ENCODE measurements at places on chromosomes 13 and 19.
A peak's percentile ranks its signal among the peaks of the same experiment; 100 is the strongest.

- no peak for DNase-seq
Measured at GRCh38 chr13:40652588-40652940, 13.9 kb downstream of the FOXO1 start.

DNA sequence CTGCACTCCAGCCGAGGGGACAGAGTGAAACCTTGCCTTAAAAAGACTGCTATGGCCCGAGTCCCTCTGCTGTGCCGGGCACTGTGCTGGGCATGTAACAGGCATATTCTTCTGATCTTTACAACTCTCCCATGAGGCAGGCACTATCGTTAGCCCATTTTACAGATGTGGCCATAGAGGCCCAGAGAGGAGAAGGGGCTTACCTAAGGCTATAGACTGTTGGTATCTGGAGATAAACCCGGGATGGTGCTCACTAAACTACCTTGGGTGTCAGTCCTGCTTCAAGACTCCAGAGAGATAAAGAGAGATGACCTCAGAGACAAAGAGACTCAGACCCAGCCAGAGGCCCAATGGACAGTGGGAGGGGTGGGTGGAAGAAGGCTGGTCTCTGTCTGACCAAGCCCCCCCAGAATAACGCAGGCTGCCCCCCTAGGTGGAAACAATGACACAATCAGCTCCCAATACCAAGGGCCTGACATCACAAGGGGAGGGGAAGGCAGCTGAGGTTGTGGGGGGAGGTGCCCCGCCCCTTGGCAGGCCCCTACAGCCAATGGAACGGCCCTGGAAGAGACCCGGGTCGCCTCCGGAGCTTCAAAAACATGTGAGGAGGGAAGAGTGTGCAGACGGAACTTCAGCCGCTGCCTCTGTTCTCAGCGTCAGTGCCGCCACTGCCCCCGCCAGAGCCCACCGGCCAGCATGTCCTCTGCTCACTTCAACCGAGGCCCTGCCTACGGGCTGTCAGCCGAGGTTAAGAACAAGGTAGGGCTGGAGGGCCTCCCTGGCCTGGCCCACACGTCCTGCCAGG lies at the start of gene CNN1:
TSS of gene CNN1 (plus strand) at position 620 of the 805 bp plus-strand sequence. CDS start at position 697, 77 bp downstream.
- DNase-seq = peak; percentile 70

GRCh38 chr19:17244618-17245534 lies 843 bp downstream of the NR2F6 start:
- DNase-seq = no peak

- no peak for DNase-seq
Measured at GRCh38 chr13:46142776-46143175, 37.9 kb upstream of the CPB2 start.

DNA sequence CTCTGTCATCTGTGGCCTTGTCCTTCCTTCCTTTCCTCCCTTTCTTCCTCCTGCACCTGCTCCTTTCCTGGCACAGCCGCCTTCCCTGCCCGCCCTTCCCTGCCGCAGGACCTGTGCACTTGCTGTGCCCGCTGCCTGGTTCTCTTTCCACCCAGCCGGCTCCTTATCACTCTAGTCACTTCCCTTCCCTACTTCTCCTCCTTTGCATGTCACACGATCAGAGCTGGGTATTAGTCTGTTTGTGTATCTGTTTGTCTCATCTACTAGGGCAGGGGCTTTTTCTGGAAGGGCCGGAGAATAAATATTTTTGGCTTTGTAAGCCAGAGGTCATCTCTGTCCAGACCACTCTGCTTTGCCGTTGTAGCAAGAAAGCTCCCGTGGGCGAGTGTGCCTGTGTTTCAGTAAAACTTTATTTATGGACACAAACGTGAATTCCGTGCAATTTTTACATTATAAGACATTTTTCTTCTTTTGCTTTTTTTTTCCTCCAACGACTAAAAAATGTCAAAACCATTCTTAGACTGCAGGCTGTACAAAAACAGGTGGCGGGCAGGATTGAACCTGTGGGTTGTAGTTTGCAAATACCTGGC lies 6.1 kb downstream of the KDM4B start:
- DNase-seq = no peak

DNA sequence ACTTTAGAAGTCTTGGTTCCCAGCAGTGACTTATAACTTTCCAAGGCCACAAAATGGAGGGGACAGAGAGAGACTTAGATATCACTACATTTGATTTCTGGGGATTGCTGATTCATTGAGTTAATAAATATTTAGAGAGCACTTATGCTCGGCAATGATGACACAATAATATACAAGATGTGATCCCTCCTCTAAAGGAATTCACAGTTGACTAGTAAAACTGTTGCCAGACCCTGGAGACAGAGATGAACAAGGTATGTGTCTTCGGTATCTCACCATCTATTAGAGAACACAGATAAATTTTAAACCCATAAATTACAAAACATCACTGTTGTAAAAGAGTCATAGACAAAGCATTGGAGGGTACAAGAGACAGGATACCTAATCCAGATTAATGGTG lies 437.5 kb downstream of the FOXO1 start:
- DNase-seq = no peak

DNA sequence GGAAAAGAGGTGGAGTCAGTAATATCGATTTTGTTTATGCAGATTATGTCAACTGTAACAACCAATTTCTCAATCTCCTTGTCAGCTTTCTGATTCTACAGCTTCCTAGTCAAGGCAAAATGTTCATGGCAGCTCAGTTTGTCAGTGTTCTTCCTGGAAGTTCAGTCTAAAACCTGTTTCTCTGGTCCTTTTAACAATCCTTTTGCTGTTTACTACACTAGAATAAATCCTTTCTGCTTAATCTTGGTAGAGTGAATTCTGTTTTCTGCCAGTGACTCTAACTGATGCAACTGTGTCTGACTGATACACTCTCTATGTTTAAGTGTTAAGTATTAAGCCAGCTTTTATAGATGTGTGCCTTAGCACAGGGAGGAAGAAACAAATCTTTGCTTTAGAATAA lies 516.9 kb upstream of the KLF12 start:
- no peak for DNase-seq

DNA sequence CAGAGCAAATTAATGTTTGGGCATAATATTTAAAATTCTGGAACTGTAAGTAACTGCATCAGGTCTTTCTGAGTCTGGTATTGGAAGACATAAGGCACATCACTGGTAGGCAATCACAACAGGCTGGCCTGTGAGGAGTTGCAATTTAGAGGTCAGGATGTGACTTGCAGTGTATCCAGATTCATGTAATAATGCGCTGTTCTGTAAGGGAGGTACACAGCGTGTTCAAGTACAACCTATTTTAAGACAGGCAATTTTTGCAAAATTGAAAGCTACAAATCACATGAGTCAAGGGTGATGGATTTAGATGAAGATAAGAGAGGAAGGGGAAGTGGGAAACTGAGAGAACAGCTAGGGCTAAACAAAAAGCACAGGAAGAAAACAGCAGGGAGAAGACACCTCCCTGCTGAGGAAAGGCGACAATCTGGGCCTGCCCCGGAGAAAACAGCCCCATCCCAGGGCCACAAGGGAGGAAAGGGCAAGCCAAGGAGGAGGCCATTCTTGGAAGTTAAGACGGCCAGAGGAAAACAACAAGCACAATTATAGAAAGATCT lies 138.1 kb downstream of the LACC1 start:
- DNase-seq = no peak
